ENCODE measurements at places on chromosomes 4 and X.

GRCh38 chr4:5626913-5627312, 81.4 kb downstream of the EVC2 start:
- DNase-seq = no peak

DNA sequence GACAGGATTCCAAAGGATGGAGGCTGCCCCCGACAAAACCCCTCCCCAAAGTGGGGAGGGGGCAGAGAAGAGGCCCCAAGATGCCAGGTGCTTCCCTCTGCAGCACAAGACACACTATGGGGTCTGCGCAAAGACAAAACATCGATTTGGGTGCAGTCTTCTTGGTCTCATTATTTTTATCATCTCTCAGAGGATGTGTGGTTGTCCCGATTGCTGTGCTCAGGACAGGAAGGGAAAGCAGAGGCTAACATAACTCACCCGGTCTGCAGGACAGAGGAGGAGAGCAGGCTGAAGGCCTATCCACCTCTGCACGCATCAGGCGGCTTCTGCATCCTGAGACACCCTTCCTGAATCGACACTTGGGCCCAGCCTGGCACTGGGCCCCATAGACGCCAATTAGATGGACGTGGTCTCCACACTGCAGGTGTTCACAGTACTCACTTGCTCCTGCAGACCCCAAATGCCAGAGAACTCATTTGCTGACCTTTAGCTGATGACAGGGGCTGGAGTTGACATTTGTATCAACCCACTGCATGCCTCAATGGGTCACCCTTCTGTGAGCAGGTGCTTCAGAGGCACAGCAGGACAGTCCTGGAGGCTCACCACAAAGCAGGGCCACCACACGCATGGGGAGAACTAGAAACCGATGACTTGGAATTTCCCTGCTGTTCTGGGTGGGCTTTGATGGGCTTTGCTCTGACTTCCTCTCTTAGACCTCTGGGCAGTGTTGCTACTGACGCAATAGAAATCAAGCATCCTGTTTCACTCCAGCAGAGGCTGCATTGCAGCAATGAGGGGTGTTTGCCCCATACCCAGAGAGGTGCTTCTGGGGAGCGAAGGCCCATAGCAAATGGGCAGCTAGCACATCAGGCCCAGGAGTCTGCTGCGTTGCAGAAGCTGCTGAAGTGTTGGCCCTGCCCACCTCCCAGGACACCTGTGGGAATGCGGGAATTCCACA, 96.3 kb upstream of the ENPP6 start:
- DNase-seq = no peak

GRCh38 chr4:85369703-85370380, 105.1 kb upstream of the ARHGAP24 start:
- no peak for DNase-seq

DNA sequence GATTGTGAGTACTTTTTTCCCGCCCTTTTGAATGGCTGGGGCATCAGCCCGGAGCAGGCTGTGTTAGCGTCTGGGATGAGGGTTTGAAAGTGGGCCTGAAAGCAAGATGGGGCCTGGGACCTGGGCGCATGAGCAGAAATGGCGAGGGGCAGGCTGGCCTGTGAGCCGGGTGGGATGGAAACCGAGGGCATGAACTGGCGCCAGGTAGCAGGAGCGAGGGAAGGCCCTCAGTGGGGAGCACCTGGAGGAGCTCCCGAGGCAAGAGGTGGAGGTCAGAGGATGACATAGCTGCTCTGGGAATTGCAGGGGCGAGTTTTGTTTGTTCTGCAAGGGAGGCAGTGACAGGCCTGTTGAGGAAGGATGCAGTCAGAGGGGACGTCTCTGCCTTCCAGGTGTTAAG, 68.6 kb downstream of the RGS12 start:
- no peak for DNase-seq

GRCh38 chr4:76156635-76157034, 8.4 kb upstream of the NUP54 start:
- no peak for DNase-seq

DNA sequence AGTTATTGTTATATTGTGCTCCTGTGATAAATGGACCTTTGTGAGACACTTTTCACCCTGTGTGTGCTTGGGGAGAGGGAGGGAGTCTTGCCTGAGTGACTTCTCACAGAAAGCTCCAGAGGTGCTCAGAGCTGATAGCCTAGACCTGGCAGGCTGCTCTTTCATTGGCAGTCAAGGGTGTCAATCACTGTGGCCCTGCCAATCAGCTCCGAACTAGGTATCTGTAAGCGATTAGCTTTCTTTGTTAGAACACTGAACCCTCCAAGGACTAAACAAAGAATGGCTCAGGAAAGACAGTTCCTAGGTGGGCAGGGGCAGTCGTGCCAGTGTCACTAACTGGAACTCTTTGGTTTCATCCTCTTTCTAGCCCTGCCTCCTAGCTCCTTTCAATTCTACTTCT, 2.7 kb upstream of the NALF2 start:
- no peak for DNase-seq

- no peak for DNase-seq
Observed at GRCh38 chr4:103365285-103365684, 167.1 kb upstream of the CENPE start.

DNA sequence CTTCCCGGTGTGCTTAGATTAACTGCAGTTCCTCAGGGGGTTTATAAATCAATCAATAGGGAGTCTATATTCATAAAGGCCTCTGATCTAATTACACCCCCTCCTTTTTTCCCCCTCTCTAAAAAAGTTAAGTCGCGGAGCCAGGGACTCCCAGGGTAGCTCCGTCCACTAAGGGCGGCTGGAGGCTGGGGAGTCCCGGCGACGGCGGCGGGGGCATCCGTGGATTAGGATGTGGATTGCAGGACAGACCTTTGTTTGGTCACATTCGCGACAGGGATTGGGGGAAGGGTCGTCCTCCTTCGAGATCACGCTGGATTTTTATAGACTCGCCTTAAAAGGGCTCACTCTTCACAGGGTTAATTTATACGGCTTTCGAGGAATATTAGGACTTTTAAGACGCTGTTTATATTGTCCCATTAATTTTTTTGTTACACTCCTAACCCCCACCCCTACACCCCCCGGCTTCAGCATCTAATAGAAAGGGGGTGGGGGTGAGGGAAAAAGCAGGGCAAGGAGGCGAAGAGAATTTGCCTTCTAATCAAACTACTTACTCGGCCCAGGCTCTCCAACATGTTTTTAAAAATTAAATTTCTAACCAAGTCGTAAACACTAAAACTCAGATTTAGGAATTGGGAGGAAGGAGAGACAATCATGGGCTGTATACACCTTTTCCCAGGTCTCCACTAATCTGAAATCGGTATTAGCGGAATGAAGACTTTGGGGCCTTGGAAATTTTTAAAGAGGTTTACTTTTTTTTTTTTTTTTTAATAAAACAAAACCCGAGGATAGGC, 8.5 kb downstream of the PITX2 start:
- DNase-seq = no peak

DNA sequence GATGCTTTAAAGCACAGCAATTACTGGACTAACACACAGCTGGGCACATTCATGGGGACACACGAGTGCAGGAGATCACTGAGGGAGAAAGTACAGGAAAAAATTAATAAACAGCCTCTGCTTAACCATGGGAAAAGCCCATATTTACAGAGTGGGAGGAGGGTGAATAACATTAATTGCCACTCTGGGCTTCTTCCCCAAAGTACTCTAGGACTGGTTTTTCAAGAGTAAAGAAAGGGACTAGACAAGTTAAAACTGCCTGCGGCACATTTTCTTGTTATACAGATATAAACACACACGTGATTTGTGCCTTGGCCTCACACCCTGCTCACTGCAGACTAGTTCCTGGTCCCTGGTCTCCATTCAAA, 179.7 kb upstream of the TET2 start:
- no peak for DNase-seq

DNA sequence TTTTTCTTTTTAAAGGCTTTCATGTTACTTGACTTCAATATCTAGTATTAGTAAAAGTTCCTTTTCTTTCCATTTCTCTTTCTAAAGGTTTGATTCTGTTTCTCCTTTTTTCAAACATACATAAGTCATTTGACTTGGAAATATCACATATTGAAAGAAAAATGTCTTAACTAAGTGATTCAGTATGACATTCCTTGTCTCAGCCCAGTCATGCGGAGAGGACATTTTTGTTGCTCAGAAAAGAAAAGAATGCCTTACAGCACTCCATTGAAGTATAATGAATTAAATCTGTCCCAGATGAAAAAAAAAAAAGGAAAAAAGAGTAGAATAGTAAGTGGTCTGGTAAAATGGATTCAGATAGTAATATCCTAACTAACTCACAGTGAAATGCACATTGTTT, 466.1 kb downstream of the ADGRL3 start:
- no peak for DNase-seq

GRCh38 chrX:46573892-46574773, 568 bp downstream of the CHST7 start:
- no peak for DNase-seq

Data from NCI-H226 (cell line).